CD8-positive, alpha-beta memory T cell (primary cell): ENCODE measurements at places on chromosomes 2 and 18. TPM values are rescaled to one million over a fixed set of nuclear protein-coding genes. Genes with fewer than 3 reads are reported as not detected.

The ARHGAP28 gene
- polyA plus RNA-seq: not detected

The LRRC30 gene
- not detected for polyA plus RNA-seq

The AOX1 gene
- 0.54 TPM for polyA plus RNA-seq

The ZNF532 gene
- 0.70 TPM for polyA plus RNA-seq

DNA sequence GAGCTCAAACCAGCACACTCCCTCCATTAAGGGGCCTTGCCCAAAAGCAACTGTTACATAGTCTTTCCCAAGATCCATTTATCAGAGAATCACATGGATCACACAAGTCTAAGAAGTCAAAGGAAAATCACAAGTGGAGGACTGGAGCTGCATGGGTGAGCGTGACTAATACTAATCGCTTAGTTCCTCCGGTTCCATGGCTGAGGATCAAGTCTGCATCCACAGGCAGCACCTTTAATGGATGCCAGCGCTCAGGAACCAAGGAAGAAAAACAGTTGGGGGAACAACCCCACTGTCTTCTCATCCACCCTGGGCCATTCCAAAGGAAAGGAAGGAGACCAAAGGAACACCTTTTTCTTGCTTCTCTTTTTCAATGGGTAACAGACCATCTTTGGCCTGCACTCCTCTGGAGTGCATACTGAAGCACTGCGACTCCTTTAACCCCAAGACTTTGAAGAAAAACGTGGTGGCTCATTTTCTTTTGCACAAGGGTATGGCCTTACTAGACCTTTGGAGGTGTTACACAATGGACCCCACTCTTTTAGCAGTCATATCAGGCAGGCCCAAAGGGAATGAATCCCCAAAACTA lies 9.2 kb upstream of the WDR33 start:
- no peak for DNase-seq
- H3K36me3 ChIP-seq: no peaks in the 10 kb centered on the region
- no peak overlapping the region for H3K27ac ChIP-seq
- H3K4me1 ChIP-seq: no peaks in the 10 kb centered on the region

DNA sequence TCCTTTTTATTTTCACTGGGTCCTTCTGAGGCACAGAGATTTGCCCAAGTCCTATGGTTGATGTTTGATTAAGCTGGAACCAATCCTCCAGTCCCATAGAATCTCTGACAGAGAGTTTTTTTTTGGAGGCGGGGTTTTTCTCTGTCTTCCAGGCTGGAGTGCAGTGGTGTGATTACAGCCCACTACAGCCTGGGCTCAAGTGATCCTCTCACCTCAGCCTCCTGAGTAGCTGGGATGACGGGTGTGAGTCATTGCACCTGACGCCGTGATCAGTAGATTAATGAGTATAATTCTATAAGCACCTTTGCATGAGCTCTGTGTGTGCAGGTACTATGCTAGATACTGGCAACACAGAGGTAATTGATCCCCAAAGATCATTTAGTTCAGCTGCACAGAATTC lies 15.3 kb upstream of the TRPM8 start:
- DNase-seq: no peak
- H3K4me1 ChIP-seq: no peaks in the 10 kb centered on the region
- H3K4me3 ChIP-seq: no peak overlapping the region
- no peaks in the 10 kb centered on the region for H3K36me3 ChIP-seq

- no peaks in the 10 kb centered on the region for H3K27me3 ChIP-seq
- no peaks in the 10 kb centered on the region for H3K4me1 ChIP-seq
- no peak overlapping the region for H3K4me3 ChIP-seq
- DNase-seq: no peak
Observed at GRCh38 chr18:36850527-36851201, 21.7 kb downstream of the KIAA1328 start.

- DNase-seq: no peak
- no peaks in the 10 kb centered on the region for H3K27me3 ChIP-seq
- H3K4me1 ChIP-seq: no peaks in the 10 kb centered on the region
- no peak overlapping the region for H3K4me3 ChIP-seq
- no peaks in the 10 kb centered on the region for H3K36me3 ChIP-seq
Observed at GRCh38 chr2:37916512-37917082, 8.5 kb upstream of the RMDN2 start.

DNA sequence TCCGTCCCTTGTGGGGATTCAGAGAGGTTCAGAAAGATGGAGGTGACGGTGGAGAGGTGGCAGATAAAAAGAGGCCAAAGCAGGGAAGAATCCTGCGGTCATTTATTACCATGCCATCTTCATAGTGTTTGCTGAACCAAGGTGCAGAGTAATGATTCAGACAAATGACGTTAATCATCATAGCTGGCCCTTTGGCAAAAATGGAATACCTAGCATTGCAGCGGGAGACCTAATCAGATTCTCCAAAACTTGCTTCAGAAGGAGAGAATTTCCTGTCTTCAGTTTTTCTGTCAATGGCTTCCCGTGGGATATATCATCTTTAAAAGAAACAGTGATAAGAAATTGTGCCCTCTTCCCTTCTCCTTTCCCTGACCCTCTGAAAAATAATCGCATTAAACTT lies 175.4 kb downstream of the PTGR3 start:
- no peaks in the 10 kb centered on the region for H3K36me3 ChIP-seq
- H3K4me3 ChIP-seq: no peak overlapping the region
- H3K27me3 ChIP-seq: no peaks in the 10 kb centered on the region
- no peak overlapping the region for H3K27ac ChIP-seq
- peaks cover 9% of the 10 kb centered on the region for H3K4me1 ChIP-seq

DNA sequence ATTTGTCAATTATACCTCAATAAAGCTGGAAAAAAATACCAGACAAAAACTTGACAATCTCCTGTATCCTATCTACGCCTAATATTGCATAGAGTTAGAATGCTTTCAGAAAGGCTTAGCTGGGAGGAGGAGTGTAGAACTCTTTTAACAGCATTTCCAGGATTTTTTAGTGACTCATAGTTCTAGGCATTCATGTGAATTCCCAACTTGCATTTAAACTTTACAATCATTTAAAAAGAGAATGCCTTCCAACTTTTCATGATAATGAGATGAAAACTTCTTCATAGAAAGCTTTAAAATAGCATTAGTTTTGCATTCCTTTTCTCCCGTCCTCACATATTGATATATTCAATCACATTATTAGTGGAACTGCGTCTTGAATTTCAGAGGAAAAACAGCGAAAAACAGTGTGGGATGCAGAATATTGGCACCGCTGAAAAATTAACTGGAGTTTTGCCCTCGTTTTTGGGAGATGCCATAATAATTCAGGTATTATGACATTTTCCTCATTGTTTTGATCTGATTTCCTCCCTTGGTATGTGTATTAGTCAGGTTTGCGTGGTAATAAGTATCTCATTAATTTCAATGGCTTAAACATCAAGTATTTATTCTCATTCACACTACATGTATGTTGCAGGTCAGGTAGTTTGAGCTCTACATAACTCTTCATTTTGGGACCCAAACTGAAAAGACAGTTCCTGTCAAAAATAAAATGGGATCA lies 293.2 kb upstream of the FIGN start:
- no peaks in the 10 kb centered on the region for H3K27me3 ChIP-seq
- no peaks in the 10 kb centered on the region for H3K4me1 ChIP-seq
- no peak overlapping the region for H3K27ac ChIP-seq
- no peak for DNase-seq
- no peak overlapping the region for H3K4me3 ChIP-seq

DNA sequence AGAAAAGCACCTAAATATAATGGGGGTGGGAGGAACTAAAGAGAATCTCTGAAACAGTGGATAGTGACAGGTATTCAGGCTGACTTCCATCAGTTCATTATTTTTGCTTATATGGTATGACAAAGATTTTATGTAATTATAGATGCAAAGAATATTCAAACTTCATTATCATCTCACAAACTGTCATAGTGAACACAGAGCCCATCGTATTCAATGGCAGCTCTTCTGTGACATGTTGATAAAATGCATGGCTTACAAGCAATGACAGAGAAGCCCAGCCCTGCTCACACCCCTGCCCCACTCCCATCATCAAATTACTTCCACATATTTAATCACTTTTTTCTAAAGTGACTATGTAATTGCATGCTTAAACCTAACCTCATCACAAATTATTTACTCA lies 904.3 kb downstream of the LRP1B start:
- DNase-seq: no peak
- H3K27ac ChIP-seq: no peak overlapping the region
- no peak overlapping the region for H3K4me3 ChIP-seq
- no peaks in the 10 kb centered on the region for H3K36me3 ChIP-seq
- H3K27me3 ChIP-seq: no peaks in the 10 kb centered on the region
- H3K4me1 ChIP-seq: no peaks in the 10 kb centered on the region

GRCh38 chr2:98903767-98904485 lies 32.1 kb downstream of the CRACDL start:
- no peaks in the 10 kb centered on the region for H3K36me3 ChIP-seq
- no peak for DNase-seq

- no peak overlapping the region for H3K27ac ChIP-seq
- H3K36me3 ChIP-seq: no peaks in the 10 kb centered on the region
- H3K27me3 ChIP-seq: no peaks in the 10 kb centered on the region
- no peak overlapping the region for H3K4me3 ChIP-seq
- no peaks in the 10 kb centered on the region for H3K4me1 ChIP-seq
Observed at GRCh38 chr2:210493528-210493927, 17.0 kb upstream of the LANCL1 start.

- DNase-seq: no peak
- no peaks in the 10 kb centered on the region for H3K27me3 ChIP-seq
- H3K36me3 ChIP-seq: no peaks in the 10 kb centered on the region
- no peak overlapping the region for H3K4me3 ChIP-seq
- no peaks in the 10 kb centered on the region for H3K4me1 ChIP-seq
Observed at GRCh38 chr2:235171550-235172031, 219.8 kb downstream of the SH3BP4 start.

DNA sequence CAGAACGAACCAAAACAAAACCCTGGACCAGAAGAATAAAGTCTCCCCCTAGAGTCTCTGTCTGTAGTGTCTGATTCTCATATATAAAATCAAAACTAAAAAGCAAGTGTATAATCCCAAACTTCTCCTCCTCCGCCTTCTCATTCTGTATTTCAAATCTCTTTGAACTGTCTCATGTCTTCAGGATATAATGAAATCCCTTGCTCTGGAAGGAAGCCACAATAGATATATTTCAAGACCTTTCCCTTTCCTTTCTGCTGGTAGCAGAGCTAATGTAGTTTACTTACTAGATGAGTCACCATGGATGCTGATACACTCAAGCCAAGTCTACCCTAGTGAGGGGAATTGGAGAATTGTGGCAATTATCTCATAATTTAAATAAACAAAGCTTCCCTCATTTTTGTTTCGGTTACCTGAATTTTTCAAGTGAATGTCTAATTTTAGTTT lies 33.5 kb upstream of the CCDC93 start:
- H3K36me3 ChIP-seq: no peaks in the 10 kb centered on the region
- no peaks in the 10 kb centered on the region for H3K4me1 ChIP-seq
- H3K27ac ChIP-seq: no peak overlapping the region
- H3K4me3 ChIP-seq: no peak overlapping the region
- DNase-seq: no peak

DNA sequence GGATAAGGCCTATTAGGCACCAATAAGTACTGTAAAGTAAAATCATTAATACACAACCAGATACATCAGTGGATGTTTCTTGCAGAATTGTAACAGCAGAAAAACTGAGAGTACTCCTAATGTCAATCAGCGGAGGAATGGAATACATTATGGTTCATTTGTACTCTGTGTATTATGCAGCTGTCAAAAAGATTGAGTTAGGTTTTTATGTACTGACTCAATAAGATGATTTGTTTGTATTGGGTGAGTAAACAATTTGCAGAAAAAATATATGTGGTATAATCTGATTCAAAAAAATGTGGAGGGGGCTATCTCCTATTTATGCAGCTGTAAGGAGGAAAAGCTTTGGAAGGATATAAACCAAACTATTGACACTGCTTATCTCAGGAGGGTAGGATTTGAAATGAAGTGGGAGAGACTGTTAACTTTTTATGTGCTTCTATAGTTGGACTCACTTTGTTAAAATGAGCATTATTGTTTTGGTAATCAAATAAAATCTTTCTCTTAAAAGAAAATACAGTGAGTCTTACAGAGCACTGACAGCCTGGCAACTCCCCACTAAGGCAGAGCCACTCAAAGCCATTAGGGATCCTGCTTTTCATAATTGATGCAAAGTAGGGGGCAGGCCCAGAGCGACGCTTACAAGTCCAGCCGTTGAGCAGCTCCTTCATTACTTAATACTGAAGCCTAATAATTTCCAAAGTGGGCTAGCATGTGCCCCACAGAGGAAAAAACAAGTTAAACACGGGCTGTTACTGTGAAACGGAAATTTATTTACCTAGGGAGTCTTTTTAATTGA lies 168.8 kb downstream of the PHLPP1 start:
- no peak overlapping the region for H3K4me3 ChIP-seq
- H3K36me3 ChIP-seq: no peaks in the 10 kb centered on the region
- H3K27me3 ChIP-seq: no peaks in the 10 kb centered on the region
- H3K4me1 ChIP-seq: no peaks in the 10 kb centered on the region
- H3K27ac ChIP-seq: no peak overlapping the region

DNA sequence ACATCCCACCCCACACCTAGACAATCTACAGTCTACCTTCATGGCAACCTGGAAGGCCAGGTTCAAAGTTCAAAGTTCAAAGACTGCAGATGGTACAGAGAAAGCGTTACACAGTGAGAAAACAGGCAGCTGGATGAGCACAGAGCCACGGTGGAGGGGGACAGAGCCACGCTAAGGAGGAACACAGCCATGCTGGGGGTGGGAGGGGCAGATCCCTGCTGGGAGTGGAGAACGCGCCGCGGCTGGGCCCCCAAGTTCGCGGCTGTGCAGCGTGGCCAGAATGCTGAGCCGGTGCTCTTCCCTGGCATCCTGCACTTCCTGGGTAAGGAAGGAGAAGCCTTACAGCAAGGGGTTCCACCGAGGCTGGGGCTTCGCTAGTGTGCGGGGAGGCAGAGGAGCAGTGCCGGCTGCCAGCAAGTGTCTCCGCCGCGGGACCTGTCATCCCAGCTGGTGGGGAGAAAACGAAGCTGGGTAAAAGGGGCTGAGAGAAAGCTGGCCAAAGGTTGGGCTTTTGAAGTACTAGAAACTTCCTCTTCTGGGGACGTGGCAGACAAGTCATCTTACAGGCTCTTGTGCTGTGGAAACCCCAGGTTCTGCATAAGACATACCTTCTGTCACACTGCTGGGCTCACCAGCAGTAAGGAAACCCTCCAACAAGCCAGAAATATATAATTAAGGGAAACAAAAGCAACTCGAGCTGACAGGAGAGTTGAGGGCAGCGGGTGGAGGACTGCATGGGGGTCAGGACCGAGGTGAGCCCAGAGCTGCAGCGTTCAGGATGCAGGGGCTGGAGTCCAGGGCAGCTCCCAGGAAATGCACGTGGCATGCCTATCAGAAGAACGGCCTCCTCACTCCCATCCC lies 115.5 kb downstream of the HDAC4 start:
- H3K4me3 ChIP-seq: peak overlapping the region; percentile 37
- peaks cover 62% of the 10 kb centered on the region for H3K4me1 ChIP-seq
- no peaks in the 10 kb centered on the region for H3K27me3 ChIP-seq
- H3K36me3 ChIP-seq: no peaks in the 10 kb centered on the region
- DNase-seq: no peak

GRCh38 chr2:8441986-8442385 lies 239.9 kb upstream of the ID2 start:
- no peak overlapping the region for H3K27ac ChIP-seq
- peaks cover 6% of the 10 kb centered on the region for H3K4me1 ChIP-seq
- no peak for DNase-seq
